ENCODE measurements at places on chromosomes 2 and 18.

DNA sequence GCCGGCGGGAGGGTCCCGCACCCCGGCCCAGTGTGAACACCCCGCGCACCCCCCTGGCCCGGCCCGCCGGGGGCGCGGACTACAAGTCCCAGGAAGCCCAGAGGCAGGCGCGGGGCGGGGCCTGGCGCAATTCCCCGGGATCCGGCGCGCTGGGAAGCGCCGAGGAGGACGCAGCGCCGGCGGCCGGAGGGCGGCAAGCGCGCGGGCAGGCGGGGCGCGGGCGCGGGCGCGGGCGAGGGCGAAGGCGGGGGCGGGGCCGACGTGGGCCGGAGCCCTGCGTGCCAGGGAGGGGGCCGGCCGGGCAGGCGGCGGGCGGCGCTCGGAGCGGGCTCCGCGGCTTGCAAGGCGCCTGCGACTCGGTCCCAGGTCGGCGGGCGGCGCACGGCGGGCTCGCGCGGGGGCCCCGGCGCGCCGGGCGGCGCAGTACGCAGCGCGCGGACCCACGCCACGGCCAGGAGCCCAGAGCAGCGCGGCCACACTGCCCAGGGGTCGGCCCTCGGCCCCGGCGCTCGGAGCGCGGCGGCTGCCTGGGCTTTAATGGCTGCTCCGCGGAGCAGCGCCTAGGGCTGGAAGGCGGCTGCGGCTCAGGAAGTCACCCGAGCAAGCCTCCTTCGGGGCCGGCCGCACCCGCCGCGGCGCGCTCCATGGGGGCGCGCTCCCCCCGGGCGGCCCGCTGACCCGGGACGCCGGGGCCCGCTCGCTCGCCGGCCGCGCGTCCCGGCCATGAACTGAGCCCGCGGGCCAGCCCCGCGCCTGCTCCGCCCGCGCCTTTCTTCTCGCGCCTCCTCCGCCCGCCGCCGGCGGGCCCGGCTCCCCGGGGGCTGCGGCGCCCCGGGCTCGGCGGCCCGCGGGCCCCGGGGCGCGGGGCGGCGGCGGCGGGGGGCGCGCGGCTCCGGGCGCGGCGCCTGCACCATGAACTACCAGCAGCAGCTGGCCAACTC is at the start of gene AGAP1:
Gene AGAP1 (plus strand): TSS at position 269 of the 941 bp plus-strand sequence.
- DNase-seq = peak; percentile 30

- DNase-seq = no peak
Observed at GRCh38 chr2:152646775-152647174, 70.5 kb downstream of the PRPF40A start.

- DNase-seq = no peak
Observed at GRCh38 chr18:47689371-47689770, 241.1 kb downstream of the SMAD2 start.

- DNase-seq = peak; percentile 54
Observed at GRCh38 chr2:54524226-54524991, 68.3 kb downstream of the SPTBN1 start.

- peak; percentile 89 for DNase-seq
Observed at GRCh38 chr2:206085742-206086445, at the start of gene INO80D. Gene INO80D (minus strand): TSS chr2:206086174. CDS start chr2:206063016, 23,158 bp downstream.

DNA sequence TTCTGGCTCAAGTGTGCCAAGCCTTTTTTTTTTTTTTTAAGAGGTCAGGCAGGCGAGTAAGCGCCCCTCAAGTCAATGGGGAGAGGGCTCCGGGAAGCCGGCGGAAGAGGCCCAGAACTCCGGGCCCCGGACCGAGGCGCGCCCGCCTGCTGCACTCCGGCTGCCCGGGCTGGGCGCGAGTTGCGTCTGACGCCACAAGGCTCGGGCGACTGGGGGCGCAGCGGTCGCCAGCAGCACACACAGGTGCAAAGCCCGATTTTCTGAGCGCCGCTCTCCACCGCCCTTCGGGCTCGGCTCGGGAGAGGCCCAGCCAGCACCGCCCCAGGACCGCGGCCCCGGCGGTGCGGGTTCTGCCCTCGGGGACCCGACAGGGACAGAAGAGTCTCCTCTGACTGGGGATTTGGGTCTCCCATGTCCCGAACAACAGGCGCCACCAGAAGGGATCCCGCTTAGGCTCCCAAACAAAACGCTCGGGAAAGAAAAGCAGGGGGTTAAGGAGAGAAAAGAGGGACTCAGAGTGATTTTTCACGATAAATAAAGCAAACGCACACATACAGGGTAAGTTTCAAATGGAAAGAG is 787 bp downstream of the ERBB4 start:
- DNase-seq = peak; percentile 9

GRCh38 chr2:239381709-239382134 is 19.1 kb downstream of the HDAC4 start:
- DNase-seq = peak; percentile 68

DNA sequence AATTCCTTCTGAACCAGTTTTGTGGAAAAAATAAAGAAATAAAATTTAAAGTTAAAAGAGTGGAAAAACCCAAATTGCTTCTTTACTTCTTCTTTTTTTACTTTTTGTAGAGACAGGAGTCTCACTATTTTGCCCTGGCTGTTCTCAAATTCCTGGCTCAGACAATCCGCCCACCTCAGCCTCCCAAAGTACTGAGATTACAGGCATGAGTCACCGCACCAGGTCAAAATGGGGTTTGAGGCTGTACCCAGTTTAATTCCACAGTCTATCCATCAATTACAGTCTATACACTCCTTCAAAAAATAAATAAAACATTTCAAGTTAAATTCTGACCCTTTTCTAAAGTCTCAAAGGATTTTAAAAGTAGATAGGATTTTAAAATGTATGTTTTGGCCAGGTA is 120.3 kb downstream of the FAM161A start:
- no peak for DNase-seq

DNA sequence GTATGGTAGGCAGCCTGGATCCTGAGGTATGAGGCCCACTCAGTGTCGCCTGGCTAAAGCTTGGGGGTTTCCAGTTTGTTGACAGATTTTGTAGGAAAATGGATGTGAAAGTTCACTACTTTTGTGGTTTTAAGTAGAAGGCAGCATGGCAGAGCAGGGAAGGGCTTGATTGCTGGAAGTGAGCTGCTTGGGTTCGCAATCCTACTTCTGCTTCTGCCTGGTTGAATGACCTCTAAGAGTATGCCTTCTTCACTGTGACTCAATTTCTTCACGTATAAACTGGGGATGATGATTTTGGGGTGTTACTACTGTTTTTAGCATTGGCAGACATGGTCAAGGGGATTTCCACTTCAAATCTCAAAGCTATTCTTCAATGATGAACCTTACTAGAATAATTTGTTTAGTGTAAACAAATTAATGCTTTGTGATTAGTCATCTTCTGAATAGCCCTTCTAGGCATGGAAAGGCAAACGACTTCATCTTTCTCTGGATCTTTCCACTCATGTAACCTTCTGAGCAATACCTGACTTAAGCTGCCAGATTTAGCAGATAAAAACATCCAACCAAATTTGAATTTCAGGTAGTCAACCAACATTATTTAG is 13.2 kb downstream of the BMP10 start:
- no peak for DNase-seq

GRCh38 chr2:33492399-33493134 is 16.1 kb downstream of the RASGRP3 start:
- no peak for DNase-seq

- DNase-seq = no peak
Observed at GRCh38 chr2:46775722-46776121, 139.9 kb downstream of the MCFD2 start.

DNA sequence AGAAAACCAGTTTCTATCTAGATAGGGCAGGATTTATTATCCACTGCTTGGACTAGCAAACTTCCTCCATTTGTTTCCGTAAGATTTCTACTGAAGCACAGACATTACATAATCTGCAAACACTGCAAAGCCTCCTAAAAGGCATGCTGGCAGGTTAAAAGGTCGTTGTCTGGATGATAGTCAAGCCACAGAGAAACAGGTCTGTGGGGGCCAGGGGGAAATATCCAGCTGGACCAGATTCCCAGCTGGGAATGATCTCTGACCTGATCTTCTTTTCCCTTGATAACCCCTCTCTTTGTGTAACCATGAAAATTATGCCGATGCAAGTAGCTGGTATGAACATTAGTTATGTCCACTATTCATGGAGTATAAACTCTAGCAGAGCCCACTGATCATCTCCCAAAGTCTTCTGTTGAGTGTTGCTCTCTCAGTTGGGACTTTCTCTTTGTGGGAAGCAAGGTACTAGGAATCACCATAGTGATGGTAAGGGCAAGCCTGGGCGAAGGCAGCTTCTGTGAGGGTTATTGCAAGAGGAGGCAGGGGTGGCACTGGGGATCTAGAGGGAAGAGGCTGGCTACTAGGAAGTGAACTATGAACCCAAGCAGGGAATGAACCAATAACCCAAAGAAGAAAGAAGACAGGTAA is 61.3 kb downstream of the GDF7 start:
- no peak for DNase-seq

DNA sequence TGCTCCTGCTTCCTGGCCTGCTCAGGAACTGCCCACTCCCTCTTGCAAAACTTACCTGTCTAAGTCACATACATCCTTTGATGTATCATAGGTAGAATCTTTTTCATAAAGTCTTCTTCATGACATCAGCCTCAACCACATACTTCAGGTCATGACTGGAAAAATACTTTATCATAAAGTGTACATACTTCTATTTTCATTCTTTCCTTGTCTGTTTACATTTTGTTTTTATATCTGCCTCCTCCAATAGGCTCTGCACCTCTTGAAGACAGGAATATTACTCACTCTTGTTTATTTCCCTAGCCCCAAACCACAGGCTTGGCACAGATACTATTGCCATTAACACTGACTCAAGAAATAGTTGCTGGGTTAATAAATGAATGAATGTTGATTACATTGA is 43.6 kb upstream of the ZNF804A start:
- no peak for DNase-seq

GRCh38 chr2:66699416-66699792 is 264.5 kb downstream of the MEIS1 start:
- no peak for DNase-seq

DNA sequence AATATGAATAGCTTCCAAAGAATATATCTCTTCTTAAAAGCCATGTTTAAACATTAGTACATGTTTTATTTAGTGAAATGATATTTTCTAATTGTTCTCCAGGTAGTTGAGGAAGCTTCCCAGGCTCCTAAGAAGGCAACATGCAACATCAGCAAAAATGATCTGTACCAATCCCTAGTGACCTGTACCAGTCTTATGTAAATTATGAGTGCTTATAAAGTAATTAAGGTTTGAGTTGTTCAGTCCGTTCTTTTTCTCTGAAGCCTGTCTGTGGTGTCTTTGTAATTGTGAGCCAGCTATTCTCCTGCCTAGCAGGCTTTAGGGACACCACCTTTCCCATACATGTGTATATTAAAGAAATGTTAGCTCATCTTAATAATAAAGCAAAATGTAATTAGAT is 98.2 kb downstream of the PKP4 start:
- no peak for DNase-seq

GRCh38 chr2:167157523-167157922 is 269.2 kb downstream of the XIRP2 start:
- no peak for DNase-seq

DNA sequence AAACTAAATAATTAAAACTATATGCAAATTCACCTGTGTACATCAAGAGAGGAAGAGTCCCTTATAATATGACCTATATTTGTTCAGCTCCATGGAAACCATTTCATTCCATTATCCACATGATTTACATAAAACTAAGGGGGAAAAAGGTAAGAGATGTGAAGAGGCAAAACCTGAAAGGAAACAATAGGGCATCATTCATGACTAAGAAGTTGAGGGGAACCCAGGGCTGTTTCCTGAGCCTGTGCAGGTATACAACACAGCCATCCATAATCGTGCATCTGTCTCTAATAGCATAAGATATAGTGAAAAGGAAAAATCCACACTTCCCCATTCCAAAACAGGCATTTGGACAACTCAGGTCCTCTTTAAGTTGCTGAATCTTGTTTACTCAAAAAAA is 151.3 kb downstream of the NR4A2 start:
- no peak for DNase-seq

DNA sequence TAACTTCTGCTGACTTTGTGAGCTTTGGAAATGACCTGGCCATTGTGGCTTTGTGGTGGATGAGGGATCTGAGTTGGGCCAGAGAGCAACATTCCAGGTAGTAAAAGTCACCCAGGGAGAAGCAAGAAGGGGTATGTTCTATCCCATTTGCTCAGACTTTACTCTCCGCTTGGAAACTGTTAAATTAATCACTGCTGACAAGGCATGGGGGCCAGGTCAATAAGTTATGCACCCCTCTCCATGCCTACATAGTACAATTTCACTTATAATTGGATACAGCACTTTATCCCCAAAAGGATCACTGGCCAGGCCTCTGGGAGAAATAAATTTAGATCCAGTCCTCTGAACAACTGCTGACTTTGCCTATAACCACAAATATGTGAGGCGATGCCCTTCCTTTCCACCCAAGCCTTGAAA is 92.1 kb downstream of the RPRM start:
- no peak for DNase-seq

- no peak for DNase-seq
Observed at GRCh38 chr2:146917431-146918042, 927.3 kb upstream of the ACVR2A start.

Data from activated CD4-positive, alpha-beta T cell treated with anti-CD3 and anti-CD28 coated beads for 36 hours (primary cell).